ENCODE measurements at places on chromosomes 1 and 21.

GRCh38 chr1:170461762-170462384, 70.1 kb upstream of the GORAB start:
- no peak for DNase-seq

GRCh38 chr1:18670121-18670867, 39.6 kb downstream of the PAX7 start:
- no peak for DNase-seq

DNA sequence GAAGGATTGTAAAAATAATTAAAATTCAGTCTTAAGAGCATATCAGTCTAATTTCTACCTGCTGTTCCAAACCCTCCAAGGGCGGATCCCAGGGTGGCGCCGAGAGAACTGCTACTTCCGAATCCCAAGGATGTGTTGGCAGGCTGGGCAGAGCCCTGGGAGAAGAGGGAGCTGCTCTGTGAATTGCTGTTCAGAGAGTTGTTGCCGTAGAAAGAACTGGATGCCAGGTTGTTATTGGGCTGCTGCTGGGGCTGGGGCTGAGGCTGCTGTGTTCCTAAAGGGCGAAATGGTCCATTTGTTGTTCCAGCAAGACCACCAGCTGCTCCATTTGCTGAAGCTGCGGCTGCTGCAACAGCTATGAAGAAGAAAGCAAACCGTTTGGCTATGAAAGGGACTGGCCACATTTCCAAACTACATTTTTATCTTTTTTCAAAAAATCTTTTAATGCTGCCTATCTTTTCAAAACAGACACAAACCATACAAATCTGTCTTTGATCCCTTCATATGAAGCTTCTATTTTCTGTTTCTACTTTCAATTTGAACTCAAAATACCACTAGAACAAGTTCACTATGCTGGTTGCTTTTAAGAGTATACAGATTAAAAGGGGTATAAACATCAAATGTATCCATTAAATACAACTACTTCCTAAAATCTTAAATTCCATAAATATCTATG, 57.5 kb upstream of the SDC3 start:
- no peak for DNase-seq

DNA sequence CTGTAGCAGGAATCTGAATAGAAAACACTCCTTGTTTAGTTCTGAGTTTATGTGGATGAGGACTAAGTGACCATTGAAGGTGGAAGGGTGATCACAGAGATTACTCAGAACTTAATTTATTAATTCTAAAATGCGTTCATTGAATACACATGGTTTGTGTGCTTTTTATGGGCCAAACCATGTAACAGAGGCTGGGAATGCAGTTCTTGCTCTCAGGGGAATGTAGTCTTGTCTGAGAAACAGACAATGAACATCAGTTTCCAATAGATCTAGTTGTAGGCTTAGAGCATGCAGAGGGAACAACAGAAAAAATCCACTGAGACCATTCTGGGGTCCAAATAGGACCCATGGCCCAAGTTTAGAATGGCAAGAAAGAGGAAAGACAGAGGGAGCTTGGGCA, 46.1 kb downstream of the ITSN1 start:
- DNase-seq, result no peak

GRCh38 chr21:41052820-41053555, 115.0 kb upstream of the BACE2 start:
- no peak for DNase-seq

Data from inflammatory macrophage treated with lipopolysaccharide for 4 hours (primary cell).